ENCODE measurements at places on chromosomes 12 and 14. TPM values are rescaled to one million over a fixed set of nuclear protein-coding genes. Genes with fewer than 3 reads are reported as not detected.

Gene MORN3
- 0.67 TPM for total RNA-seq

DNA sequence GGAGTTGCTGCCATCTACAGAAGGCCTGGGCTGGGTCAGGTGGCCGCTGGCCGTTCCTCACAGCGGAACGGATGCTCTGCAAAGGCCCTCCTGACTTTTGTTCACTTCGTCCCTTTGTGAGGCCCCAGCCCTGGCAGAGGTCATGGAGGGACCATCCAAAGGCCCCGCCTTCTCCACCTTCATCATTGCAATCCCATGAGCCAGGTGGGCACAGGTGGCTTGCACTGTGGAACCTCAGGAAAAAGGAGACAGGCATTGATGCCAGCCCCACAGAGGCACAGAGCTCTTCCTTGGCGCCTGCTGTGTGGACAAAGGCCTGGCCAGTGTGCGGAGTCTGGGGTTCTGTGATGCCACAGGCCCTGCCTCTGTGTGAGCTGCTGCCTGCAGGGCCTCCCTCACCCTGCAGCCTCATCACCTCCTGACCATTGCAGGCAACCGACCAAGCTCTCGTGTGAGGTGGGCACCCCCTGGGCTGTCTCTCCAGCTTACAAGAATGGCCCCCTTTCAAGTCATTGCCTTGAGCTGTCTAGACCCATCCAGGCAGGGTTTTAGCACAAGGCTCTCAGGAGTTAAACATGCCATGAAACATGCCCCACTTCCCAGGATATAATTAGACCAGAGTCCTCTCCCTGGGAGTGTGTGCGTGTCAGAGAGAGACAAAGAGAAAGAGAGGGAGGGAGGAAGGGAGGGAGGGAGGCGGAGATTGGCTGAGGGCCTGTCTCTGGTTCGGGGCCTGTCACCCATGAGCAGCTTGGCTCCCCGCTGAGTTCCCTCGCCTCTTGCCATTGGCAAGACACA is 19.3 kb downstream of the NFKBIA start:
- no peak for DNase-seq
- no peaks in the 10 kb centered on the region for H3K36me3 ChIP-seq
- H3K27me3 ChIP-seq, result no peaks in the 10 kb centered on the region
- no peak overlapping the region for H3K4me3 ChIP-seq

- H3K4me1 ChIP-seq, result peaks cover 6% of the 10 kb centered on the region
- peaks cover 7% of the 10 kb centered on the region for H3K36me3 ChIP-seq
- H3K27ac ChIP-seq, result peak overlapping the region; percentile 5
- no peaks in the 10 kb centered on the region for H3K27me3 ChIP-seq
These were observed 57.5 kb downstream of the FRS2 start for GRCh38 chr12:69527506-69528272.

GRCh38 chr14:77822307-77822706 is 22.4 kb downstream of the ADCK1 start:
- peaks cover 32% of the 10 kb centered on the region for H3K36me3 ChIP-seq
- H3K27me3 ChIP-seq, result no peaks in the 10 kb centered on the region
- DNase-seq, result no peak
- H3K4me1 ChIP-seq, result no peaks in the 10 kb centered on the region
- no peak overlapping the region for H3K4me3 ChIP-seq
- H3K27ac ChIP-seq, result no peak overlapping the region

DNA sequence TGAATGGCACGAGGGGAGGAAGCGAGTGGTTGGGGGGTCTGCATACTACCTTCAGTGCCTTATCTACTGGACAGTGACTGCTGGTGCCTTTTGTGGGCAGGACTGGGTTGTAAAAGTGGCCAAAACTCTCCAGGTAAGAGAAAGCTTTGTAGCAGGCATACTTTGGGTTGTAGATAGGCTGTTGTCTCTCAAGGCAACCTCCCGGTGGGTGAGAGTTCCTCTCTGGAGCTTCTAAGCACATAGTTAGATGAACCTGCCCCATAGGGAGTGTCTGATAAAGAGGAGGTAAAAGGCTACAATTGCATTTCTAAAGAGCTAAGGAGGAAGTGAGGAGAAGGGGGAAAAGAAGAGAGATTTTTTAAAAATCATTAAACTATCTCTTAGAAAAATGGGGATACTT is 4.2 kb upstream of the DAD1 start:
- H3K36me3 ChIP-seq, result no peaks in the 10 kb centered on the region
- H3K27me3 ChIP-seq, result no peaks in the 10 kb centered on the region
- no peak overlapping the region for H3K27ac ChIP-seq
- no peak overlapping the region for H3K4me3 ChIP-seq
- peaks cover 1% of the 10 kb centered on the region for H3K4me1 ChIP-seq
- no peak for DNase-seq

- H3K4me1 ChIP-seq, result no peaks in the 10 kb centered on the region
- H3K27ac ChIP-seq, result no peak overlapping the region
- no peak overlapping the region for H3K4me3 ChIP-seq
- no peaks in the 10 kb centered on the region for H3K36me3 ChIP-seq
These were observed 59.8 kb downstream of the RAB35 start for GRCh38 chr12:120056739-120057138.

- H3K4me1 ChIP-seq, result no peaks in the 10 kb centered on the region
- no peaks in the 10 kb centered on the region for H3K36me3 ChIP-seq
- H3K27ac ChIP-seq, result no peak overlapping the region
- no peaks in the 10 kb centered on the region for H3K27me3 ChIP-seq
- H3K4me3 ChIP-seq, result no peak overlapping the region
These were observed 102.8 kb upstream of the FGD4 start for GRCh38 chr12:32296567-32296966.

DNA sequence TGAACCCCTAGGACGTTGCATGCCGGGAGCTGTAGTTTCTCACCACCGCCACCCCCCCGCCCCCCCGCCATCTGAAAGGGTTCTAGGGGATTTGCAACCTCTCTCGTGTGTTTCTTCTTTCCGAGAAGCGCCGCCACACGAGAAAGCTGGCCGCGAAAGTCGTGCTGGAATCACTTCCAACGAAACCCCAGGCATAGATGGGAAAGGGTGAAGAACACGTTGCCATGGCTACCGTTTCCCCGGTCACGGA is 501 bp upstream of the HSP90B1 start:
- peak overlapping the region; percentile 97 for H3K27ac ChIP-seq
- peaks cover 25% of the 10 kb centered on the region for H3K4me1 ChIP-seq
- peak overlapping the region; percentile 60 for H3K4me3 ChIP-seq
- DNase-seq, result no peak
- H3K36me3 ChIP-seq, result peaks cover 23% of the 10 kb centered on the region

DNA sequence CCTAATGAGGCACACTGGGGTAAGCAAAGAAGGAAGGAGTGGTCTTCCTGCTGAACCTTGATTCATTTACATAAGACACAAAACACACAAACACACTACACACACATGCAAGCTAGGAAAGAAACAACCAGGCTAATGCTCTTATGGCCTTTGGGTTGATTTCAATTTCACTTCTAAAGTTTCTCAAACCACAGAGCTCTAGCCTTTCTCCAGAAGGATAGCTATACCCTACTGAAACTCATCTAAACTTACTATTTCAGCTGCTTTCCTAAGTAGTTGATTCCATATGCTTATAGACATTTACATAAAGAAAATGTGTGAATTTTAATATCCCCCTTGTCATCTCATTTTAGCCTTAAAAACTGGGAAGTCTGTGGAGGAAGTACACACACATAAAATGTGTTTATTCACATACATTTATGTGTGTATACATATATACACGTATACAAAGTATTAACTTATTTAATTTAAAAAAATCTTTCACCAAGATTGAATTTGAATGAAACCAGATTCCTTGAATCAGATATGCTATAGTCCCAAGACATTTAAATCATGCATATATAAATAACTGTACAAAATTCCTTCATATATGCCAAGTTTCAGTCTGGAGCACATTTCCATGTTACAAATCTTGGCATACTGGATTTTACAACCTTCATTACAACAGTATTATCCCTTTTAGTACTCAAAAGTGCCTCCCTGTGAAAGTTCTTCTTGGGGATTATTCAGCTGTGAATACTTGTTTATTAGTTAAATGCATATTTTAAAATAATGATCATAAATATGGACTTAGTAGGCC is 231.8 kb upstream of the NPAS3 start:
- peaks cover 6% of the 10 kb centered on the region for H3K4me1 ChIP-seq
- DNase-seq, result no peak
- no peak overlapping the region for H3K4me3 ChIP-seq

DNA sequence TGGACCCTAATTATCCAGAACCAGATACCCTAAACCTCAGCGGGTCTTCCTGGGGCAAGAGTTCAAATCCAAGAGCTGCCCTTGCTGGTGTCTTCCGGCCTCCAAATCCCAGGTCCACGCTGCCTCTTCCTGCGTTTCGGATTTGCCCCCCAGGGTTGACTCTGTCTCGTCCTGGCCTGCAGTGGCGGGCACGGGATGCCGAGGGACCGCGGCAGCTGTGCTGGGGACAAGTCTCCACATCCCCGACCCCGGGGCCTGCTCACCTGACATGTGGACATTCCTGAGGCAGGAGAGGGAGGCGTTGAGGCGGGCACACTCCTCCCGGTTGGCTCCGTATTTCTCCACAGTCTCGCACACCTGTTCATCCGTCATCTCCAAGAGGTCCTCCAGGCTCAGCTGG is 113.6 kb downstream of the KSR2 start:
- no peaks in the 10 kb centered on the region for H3K27me3 ChIP-seq
- no peaks in the 10 kb centered on the region for H3K36me3 ChIP-seq
- DNase-seq, result no peak
- H3K27ac ChIP-seq, result no peak overlapping the region

DNA sequence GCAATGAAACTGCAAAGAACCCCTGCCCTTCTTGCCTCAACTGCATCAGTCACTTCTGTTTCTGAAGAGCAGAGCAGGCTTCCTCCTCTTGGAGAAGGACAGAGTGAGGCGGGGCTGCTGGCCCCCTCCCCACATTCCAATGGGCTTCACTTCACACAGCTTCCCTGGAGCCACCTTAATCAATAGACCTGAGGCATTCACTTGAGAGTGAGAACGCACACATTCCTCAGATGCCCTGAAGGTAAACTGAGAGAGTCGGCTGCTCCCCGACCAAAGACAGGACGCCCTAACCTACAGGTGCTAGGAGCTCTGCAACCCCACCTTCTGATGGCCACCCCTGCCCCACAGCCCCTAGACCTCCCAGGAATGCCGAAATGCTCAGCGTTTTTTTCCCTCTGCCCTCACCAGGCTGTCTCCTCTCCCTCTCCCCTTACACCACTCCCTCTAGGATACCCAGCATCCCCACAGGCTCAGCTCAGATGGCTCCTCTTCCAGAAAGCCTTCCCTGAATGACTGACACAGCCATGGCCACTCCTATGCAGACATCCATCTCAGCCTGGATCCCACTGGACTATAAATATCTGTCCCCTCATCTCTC is 31.1 kb downstream of the SYNE3 start:
- no peak for DNase-seq
- peaks cover 26% of the 10 kb centered on the region for H3K4me1 ChIP-seq
- H3K27me3 ChIP-seq, result no peaks in the 10 kb centered on the region
- no peak overlapping the region for H3K27ac ChIP-seq
- no peaks in the 10 kb centered on the region for H3K36me3 ChIP-seq

Measured in upper lobe of right lung (tissue), 1 donor.